SHP77 (cell line): ENCODE measurements at places on chromosomes 3 and 15.
A peak's percentile ranks its signal among the peaks of the same experiment; 100 is the strongest.

GRCh38 chr3:171099911-171100310, 73.4 kb upstream of the SLC2A2 start:
- DNase-seq: no peak

- no peak for DNase-seq
These were observed 43.5 kb downstream of the PHLDB2 start for GRCh38 chr3:111902534-111902933.

DNA sequence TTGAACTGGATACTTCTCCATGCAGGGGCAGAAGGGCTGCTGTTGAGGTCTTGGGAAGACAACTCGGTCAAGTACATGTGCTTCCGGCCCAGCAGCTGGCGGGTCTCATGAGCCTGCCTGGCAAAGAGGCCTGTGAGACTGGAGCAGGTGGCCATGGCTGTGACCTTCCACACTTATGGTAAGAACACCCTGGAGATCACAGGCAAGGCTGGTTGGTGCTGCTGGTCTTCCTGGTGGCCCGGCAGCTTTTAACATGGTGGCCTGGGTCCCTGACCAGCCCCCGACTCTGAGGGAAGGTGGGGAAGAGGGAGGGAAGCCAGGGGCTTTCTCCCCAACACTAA, 15.4 kb downstream of the CHRD start:
- peak; percentile 41 for DNase-seq

DNA sequence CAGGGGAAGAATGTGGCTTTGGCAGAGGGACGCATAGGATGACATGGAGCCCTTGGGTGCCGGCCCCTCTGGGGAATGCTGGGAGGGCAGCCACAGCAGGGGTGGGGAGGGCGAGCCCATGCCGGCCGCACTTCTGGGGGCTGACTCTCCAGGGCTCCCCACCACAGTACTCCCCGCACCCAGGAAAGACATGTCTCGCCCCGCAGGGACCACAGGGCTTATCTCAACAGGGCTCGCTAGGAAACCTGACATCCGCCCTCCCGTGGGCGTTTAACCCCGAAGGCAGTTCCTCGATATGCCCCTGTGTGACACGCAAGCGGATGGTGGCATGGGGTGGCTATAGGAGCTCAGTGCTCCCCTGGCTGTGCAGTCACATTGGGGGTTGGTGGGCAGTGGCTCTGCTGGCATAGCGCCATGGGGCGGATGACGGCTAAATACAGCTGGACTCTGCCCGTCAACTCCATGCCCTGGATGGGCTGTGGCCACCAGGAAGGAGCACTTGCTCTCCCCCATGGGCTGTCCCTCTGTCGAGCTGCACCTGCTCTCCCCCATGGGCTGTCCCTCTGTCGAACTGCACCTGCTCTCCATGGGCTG, 141.4 kb downstream of the ADAMTS17 start:
- no peak for DNase-seq

GRCh38 chr3:126679831-126680666, 24.0 kb upstream of the CHCHD6 start:
- no peak for DNase-seq

GRCh38 chr3:132973441-132973840, 64.8 kb upstream of the TMEM108 start:
- DNase-seq: no peak

DNA sequence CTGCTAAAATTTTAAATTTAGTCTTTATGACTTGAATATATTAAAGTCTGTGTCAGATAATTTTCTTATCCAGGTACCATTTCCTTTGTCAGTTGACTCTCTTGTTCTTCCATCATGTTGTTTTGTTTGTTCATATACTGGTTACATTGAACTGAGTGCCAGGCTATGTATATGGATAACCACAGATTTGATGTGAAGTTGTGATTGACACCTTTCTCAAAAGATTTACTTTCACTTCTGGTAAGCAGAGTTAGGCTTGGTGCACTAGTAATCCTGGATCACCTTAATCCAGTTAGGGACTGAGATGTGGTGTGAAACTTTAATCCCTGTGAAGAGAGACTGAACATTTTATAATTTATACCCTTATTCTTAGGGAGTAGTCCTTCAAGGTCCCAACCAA, 99.4 kb downstream of the ADAM10 start:
- DNase-seq: no peak

DNA sequence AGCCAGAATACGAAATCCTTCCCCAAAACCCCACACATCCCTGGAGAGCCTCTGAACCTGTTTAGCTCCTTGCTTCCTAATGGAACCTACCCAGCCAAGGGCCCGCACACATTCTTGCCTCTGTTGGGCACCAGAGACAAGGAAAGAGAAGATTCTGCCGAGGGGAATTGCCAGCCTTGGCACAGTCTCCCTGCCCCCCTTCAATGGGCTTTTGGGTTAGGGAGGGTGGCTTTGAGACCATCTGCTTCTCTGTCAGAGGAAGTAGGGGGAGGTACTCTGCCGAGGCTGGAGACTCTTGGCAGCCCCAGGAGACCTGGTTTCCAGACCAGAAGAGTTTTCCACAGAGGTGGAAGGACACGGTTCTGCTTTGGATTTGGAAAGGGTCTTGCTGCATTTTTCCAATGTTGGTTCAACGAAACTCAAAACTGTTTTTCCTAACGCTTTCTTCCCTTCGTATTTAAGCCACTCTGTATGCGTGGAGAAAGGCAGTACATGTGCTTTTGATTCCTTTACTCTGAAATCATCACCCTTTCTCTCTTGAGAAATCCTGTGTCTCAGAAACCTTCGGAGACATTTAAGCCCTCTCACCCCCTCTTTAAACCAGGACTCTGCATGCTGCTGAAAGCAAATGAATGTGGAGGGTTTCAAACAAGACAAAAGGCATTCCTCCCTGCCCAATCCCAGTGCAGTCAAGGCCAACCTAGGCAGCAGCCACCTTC, 78.8 kb upstream of the PRR23C start:
- DNase-seq: no peak

DNA sequence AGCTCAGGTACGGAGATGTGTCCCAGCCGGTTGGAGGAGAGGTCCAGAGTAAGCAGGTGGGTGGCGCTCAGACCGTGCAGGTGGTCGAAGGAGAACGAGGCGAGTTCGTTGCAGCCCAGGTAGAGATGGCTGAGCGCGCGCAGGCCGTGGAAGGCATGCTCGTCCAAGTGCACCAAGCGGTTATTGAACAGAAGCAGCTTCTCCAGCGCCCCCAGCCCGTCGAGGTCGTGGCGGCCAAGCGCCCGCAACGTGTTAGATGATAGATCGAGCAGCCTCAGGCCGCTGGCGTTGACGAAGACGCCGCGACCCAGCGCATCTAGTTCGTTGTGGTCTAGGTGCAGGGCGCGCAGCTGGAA, 648 bp downstream of the AMIGO3 start:
- no peak for DNase-seq

DNA sequence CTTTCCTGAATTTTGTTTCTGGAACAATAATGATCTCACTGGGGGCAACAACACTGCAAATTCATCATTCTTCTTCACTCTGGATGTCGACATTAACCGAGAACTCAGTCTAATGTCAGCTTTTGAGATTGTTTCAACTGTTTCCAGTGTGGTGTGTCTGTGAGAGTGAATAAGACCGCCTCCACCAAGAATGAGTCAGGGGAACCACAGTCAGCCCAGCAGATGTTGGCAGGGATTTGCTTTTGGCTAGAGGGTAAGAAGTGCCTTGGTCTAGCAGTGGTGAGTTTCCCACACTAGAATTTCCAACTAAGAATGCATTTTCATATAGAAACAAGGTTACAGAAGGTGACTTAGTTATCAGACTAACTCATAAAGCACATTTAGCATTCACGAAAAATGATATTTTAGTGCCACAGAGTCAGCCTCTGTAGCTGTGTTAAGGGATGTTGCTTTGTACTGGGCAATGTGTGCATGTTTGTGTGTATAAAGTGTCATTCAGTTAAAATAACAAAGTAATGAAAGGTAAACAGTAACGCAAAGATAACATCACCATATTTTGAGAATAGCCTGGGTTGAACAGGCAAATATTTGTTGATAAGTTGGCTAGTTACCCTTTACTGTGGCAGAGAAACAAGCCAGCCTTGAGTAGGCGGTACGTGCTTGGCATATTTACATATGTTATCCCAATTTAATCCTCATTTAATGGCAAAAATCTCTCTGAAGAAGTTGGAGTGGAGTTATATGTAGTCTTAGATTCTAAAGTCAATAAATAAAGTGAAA, 33.8 kb downstream of the DRD3 start:
- DNase-seq: no peak

DNA sequence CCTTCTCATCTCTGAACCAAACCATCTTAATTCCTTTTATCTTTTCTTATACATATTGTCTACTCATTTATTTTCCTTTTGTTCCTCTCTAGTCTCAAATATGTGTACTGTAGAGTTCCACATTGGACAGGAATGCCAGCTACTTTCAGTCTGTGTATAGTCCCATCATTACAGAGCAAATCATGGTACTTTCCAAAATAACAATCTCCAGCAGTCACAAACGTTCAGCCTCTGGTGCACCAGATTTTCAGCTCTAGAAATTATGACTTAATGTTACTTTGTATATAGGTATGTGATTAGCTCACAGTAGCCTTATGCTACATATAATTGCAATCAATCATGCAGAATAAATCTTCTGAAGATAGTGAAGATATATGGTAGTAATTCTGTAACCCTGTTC, 32.5 kb upstream of the TM4SF4 start:
- DNase-seq: no peak

DNA sequence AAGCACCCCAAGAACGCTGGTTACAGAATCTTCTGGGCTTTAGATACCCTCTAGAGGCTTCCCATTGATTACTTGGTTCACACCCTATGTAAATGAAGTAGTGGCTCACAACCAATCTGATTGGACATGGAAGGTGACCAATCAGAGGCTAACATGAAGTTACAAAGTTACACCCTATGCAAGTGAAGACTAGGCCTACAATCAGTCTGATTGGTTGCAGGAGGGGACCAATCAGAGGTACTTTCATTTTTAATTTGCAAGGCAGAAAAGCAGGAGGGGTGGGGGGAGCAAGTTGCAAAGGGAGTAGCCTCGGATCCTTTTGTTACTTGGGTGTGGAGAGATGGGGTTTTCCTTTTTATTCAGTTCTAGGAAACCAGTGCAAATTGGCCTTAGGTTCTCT, 11.1 kb upstream of the RTP2 start:
- peak; percentile 1 for DNase-seq

GRCh38 chr15:34119291-34119690, 17.4 kb downstream of the PGBD4 start:
- DNase-seq: no peak

DNA sequence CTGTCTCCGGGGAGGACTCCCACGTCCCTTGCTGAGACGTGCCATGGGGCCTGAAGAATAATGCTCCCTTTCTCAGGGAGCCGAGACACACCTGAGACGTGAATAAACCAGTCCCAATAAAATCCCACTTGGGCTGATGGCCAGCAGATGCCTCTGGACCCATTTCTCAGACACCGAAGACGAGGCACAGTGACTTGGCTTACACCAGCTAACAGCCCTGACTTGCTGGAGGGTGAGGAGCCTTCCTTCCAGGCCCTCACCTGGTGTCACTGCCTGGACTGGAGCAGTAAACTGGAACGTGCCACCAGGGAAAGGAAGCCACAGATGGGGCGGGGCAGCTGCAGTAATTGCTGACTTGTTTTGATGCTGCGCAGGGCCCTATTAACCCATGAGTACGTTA, 189.7 kb downstream of the PDZRN3 start:
- DNase-seq: no peak

- peak; percentile 54 for DNase-seq
These were observed 147.6 kb downstream of the IL20RB start for GRCh38 chr3:137105277-137105977.

GRCh38 chr3:196602673-196603072, 34.2 kb downstream of the FBXO45 start:
- DNase-seq: no peak

DNA sequence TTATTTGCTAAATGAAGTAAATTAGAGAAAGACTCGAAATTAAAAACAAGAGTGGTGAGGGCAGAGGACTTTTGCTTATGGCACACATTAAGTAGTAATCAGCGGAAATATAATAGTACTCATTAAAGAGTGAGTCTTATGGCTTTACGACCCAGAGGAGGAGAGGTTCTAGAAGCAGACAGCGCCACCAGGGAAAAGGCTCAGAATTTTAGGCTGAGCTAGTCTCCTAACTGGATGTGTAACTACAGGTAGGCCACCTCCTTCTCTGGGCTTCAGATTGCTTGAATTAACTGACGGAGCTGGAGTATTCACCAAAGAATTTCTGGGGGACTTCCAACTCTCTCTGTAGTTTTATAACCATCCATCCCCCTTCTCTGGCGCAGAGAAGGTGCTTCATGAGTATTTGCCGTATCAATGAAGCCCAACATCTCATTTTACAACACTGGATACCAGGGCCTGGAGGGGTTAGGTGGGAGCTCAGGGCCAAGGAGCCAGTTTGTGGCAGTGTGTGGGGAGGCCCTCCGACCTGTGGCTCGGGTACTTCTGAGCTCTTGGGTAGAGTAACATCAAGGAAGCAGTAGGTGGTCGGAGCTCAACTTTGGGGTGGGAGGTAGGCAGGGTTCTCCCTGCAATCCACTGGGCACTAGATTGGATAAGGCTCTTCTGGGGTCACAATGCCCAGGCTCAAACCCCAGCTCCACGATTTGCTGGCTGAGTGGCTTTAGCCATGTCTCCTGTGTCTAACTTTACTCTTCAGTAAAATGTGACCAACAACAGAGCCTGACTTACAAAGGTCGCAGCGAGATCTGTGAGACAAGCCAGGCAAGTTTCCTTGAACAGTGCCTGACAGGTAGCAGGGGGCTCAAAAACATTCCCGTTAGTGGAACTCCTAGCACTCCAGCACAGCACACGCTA, 1.1 kb downstream of the CHCHD4 start:
- DNase-seq: no peak

DNA sequence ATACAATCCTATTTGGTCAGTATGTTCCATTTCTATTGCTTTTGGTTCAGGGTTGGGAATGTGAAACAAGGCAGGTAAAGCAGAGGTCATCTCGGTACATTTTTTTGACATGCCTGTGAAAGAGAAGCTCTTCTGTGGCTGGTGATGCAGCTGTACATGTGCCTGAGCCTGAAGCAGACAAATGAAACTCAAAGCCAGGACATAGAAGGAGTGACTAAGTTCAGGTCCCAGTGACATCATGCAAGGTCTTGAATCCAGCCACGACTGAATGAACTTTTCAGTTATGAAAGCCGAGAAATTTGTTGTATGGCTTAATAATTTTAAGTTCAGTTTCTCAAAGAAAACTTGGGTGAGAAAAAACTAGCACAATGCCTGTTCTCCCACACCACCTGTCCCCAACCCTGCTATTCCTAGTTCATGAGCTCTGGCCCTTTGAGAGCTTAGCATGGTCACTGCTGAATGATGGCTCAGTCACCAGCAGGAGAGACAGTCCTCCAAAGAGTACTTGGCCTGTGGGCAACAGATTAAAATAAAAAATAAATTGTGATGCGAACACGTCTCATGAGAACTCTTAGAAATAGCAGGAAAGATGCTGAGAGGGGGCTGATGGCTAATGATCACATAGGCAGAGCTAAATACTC, 600.2 kb upstream of the GRM7 start:
- no peak for DNase-seq

GRCh38 chr15:61376516-61376915, 147.4 kb upstream of the RORA start:
- no peak for DNase-seq
